ENCODE measurements at places on chromosomes 6 and 20. TPM values are rescaled to one million over a fixed set of nuclear protein-coding genes. Genes with fewer than 3 reads are reported as not detected.

Gene CCM2L
- total RNA-seq, result 6.4 TPM

Gene CRISP2
- not detected for total RNA-seq

Gene PI16
- total RNA-seq, result under 0.01 TPM

Gene C20orf96
- 3.0 TPM for total RNA-seq

Gene XKR7
- not detected for total RNA-seq

Gene HDGFL1
- total RNA-seq, result not detected

Gene CYP24A1
- total RNA-seq, result not detected

Gene TTK
- total RNA-seq, result 33.0 TPM

Gene LY6G5C
- total RNA-seq, result 0.88 TPM

Gene NNAT
- total RNA-seq, result not detected

Gene BAG2
- 12.2 TPM for total RNA-seq

Gene PHACTR3
- total RNA-seq, result not detected

Gene KCNQ5
- total RNA-seq, result not detected

Gene OOEP
- not detected for total RNA-seq

Gene SAMD5
- 2.6 TPM for total RNA-seq

Gene PPIL6
- total RNA-seq, result 0.49 TPM
